ENCODE measurements at places on chromosomes 4 and X.
A peak's percentile ranks its signal among the peaks of the same experiment; 100 is the strongest.

DNA sequence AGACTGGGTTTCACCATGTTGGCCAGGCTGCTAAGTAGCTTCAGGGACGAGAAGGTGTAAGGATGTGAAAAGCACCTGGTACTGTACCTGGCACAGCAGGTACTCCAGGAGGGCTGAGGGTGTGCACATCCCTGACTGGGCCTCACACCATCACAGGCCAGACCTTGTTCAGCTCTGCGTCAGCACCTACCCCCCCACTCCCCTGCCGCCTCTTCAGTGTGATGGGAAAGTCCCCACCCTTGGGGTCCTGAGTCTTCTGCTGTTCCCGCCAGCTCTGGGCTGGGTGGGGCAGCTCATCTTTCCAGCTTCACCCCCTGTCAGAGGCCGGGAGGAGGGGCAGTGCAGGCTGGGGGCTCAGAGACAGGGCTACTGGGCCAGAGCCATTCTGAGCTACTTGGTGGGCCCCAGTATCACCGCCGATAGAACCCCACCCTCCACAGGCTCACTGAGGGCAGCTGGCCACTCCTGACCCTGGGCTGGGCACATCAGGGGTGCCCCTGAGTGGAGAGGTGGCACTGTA, 6.7 kb upstream of the SH3BP2 start:
- no peak for DNase-seq

DNA sequence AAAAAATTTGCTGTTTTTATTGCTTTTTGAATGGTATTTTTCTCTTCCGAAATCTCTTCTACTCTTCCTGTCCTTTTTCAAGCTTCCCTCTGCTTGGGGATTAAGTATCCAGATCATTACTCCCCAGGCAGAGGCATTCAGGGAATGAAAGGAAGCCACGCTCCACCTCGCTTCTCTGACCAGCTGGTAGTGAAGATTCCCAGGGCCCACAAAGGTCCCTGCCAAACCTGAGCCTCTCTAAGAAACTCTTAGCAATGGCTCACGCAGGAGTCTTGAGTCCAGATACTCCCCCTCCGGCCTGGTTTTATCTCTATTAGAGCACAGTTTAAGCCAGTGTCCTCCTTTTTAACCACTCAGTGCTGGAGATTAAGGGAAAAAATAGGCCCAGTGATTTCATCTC, 51.4 kb upstream of the SOD3 start:
- DNase-seq, result no peak

DNA sequence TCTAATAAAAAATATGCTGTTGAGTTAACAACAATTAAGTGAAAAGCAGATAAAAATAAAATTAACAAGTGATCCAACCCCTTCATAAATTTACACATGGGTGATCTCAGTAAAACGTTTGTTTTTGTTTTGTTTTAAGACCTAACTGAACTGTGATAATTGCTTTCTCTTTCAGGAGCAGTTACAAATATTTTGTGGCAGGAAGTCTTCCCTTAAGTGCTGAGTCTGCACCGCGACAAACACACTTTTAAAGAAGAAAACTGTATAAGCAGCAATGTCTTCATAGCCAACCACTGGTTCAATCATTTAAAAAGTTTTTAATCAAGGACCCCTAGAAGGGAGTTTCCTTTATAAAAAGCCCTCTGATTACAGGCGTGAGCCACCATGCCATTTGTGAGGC, 53.7 kb upstream of the NFKB1 start:
- no peak for DNase-seq

GRCh38 chr4:78020677-78021076, 36.4 kb upstream of the FRAS1 start:
- DNase-seq, result no peak

DNA sequence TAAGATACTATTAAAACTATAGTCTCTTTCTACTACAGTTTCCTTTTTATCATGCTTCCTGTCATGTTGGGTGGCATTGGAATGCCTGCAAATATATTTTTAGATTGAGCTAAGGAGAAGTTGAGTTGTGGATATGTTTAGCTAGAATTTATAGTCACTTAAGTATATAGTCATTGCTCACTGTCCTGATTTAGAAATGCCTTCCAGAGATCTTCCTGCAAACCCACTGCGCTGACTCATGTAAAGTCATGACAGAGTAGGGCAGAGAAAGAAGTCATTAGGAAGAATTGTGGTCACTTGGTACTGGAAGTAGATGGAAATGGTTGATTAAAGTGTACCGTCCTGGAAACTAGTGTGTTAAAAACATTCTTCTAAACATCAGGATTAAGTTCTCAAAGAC, 490.3 kb upstream of the PABPC4L start:
- no peak for DNase-seq

- no peak for DNase-seq
Observed at GRCh38 chr4:81771721-81772120, 300.0 kb upstream of the RASGEF1B start.

GRCh38 chr4:110002326-110002725, 89.6 kb downstream of the EGF start:
- no peak for DNase-seq

DNA sequence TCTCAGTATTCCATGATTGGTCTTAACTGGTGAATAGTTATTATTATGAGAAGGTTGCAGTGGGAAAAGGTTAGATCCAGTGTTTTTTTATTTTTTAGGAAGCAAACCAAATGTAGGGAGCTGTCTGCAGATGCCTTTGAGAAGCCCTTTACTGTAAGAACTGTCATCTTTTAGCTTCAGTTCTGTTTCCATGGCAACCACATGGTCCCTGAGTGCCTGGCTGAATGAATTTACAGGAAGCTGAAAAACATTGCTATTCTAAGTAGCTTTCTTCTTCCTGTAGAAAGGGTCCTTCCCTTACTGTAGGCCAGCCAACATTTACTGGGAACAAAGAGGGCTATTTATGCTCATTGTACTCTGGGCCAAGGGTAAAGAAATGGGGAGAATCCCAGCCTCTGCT, 103.3 kb downstream of the DCLK2 start:
- DNase-seq, result no peak

- DNase-seq, result peak; percentile 22
Observed at GRCh38 chr4:47837094-47837907, 566 bp downstream of the CORIN start.

GRCh38 chr4:16532240-16532970, 306.1 kb upstream of the TAPT1 start:
- DNase-seq, result no peak

DNA sequence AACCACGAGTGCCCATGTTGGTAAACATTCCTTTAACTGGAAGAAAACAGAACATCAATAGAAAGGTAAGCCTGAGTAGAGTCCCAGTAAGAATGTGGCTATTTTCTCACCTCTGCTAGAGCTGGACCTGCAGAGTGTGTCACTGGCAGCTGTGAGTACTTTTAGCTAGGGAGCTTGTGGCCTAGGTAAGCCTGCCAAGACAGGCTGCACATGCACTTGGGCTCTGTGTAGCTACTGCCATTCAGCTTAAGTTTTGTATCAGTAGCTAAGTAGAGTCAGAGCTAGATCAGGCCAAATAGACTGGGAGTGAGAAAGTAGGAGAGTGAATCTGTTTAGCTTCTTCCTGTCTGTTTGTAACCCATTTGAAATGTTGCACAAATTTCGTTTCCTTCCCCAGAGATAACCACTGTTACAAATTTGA, 35.3 kb downstream of the RBPJ start:
- DNase-seq, result no peak

- no peak for DNase-seq
Observed at GRCh38 chrX:130658310-130658709, 244.7 kb downstream of the ENOX2 start.

GRCh38 chr4:16439768-16440167, 213.5 kb upstream of the TAPT1 start:
- no peak for DNase-seq

DNA sequence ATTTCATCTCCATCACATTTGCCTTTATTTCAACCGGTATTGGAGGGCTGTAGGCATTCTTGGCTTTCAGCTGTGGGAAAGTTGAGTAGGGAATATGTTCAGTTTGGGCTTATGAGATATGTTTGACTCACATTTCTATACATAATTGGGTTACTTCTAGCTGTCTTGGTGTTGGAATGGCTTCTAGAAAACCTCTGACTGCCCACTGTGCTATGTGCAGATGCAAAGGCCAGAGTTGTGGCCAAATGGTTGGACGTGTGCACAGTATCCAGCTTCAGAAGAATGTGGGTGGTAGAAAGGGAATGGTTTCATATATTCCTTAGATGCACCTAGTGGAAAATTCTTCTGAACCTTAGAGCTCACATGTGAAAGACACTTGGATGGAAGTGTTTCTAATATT, 92.6 kb upstream of the H2AZ1 start:
- no peak for DNase-seq

- no peak for DNase-seq
Observed at GRCh38 chr4:8472689-8473197, 32.2 kb downstream of the TRMT44 start.

- no peak for DNase-seq
Observed at GRCh38 chr4:166481739-166482138, 608.7 kb downstream of the TLL1 start.

- DNase-seq, result no peak
Observed at GRCh38 chr4:140112576-140112975, 41.4 kb downstream of the MAML3 start.

DNA sequence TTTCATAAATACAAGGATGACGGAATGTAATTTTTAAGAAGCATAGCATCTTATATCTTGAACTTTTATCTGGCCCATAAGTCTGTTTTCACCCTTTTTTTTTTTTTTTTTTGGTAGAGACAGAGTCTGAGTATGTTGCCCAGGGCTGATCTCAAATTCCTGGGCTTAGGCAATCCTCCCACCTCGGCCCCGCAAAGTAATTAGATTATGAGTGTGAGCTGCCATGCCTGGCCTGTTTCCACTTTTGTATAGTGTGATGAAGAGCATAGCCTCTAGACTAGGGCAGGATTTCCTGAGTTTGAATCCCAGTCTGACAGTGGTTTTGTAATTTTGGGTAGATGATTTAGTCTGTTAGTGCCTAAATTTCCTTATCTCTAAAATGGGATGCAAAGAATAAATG, 11.0 kb downstream of the STIM2 start:
- no peak for DNase-seq

GRCh38 chrX:78314561-78314960, 12.8 kb downstream of the CYSLTR1 start:
- no peak for DNase-seq

DNA sequence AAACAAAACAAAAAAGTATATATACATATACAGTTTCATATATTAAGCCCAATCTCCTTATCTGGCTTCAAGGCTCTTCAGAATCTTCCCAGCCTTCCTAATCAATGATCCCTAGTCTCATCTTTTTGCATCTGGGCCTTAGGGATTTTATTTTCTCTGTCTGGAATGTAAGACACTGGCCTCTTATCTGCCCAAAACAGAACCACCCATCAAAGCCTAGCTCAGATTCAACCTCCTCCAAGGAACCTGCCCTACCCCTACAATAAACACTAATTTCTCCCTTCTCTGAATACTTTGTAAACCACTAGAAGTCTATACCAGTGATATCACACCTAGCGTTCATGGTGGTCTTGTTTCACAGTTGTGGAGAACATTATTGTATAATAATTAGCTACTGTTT, 23.2 kb upstream of the GAB1 start:
- DNase-seq, result no peak

DNA sequence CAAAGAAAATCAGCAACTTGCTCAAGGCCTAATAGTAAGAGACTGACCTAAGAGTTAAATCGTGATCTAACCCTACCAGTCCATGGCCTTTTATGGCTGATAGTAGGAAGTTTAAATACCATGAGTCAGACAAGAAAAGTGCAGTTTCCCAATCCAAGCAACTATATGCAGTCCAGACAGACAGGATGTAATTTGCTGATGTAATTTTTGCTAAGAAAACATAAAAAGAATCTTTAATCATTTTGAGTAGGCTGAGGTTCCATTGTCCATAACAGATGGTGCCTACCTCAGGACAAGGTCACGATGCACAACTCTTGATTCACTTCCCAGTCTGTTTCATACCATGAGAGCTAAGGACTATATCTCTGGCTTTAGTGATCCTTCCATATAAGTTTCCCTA, 317.5 kb upstream of the GRIA3 start:
- no peak for DNase-seq

GRCh38 chrX:134184936-134185335, 52.0 kb upstream of the CCDC160 start:
- DNase-seq, result no peak

- no peak for DNase-seq
Observed at GRCh38 chrX:45622042-45622423, 421.4 kb upstream of the DIPK2B start.

- no peak for DNase-seq
Observed at GRCh38 chr4:183201331-183201730, 102.3 kb downstream of the WWC2 start.

DNA sequence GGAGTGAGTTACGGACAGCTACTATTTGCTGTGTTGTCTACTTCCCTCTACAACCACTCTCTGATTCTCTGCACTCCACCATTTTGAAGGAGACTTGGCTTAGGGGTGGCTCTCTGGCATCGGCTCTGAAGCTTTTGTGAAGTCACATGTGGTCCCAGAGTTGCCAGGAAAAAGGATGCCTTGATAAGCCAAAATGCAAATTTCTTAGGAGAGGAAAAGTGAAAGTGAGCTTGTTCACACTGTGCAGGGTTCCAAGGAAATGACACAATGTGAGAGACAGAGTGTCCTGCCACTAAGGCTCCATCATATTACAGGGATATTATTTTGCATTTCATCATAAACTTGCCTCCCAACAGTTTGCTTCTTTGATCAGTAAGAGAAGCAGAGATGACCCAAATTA, 7.2 kb downstream of the PHOX2B start:
- no peak for DNase-seq

GRCh38 chr4:185743722-185744487, 68.1 kb downstream of the SORBS2 start:
- no peak for DNase-seq

DNA sequence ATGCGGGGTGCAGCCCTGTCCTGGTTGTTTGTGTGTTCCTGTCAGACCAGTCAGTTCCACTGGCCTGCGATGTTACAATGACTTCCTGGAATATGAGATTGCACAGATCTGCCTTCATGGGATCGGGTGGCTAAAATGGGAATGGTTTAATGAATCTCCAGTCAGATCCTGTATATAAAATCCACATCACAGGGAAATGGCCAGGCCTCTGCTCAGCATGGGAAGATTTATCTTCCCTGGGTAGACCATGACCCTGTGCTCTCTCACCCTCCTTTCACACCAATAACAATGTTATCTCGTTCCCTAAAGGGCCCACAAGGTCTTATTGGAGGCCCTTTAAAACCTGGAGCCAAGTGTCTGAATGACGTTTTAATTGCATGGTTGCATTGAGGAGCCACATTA, 307.4 kb downstream of the RAB28 start:
- DNase-seq, result no peak

- no peak for DNase-seq
Observed at GRCh38 chr4:183905081-183905592, at the start of gene STOX2. Gene STOX2, plus strand, starts transcription at chr4:183905307. Its CDS starts 1,484 bp downstream, at chr4:183906791.

- DNase-seq, result no peak
Observed at GRCh38 chr4:185398618-185399017, 2.0 kb downstream of the ANKRD37 start.

GRCh38 chr4:27009539-27009938, 148.9 kb downstream of the STIM2 start:
- DNase-seq, result no peak

- DNase-seq, result no peak
Observed at GRCh38 chrX:135264206-135264605, 12.3 kb downstream of the ETDA start.

- no peak for DNase-seq
Observed at GRCh38 chr4:151408380-151408629, 671 bp upstream of the FHIP1A start.

GRCh38 chr4:139749835-139750498, 84.3 kb downstream of the MGST2 start:
- DNase-seq, result no peak
